ENCODE measurements at places on chromosomes 2 and 18.

DNA sequence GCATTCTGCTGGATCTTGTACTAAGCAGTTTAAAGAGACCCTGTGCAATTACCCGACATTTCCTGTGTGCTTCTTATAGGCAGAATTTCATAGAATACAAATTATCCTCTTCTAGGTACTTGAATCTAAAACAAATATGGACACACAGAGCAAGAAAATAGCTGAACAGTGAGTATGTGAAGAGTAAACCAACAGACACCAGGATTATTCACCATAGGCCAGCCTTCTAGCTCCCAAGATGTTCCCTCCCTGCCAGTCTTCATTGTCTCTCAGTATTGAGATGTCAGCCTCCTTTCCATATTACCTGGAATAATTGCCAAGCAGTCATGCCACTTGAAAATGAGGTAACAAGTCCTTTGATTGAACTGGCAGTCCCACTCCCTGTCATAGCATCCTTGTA, 187.1 kb downstream of the PTPRM start:
- no peak for DNase-seq

DNA sequence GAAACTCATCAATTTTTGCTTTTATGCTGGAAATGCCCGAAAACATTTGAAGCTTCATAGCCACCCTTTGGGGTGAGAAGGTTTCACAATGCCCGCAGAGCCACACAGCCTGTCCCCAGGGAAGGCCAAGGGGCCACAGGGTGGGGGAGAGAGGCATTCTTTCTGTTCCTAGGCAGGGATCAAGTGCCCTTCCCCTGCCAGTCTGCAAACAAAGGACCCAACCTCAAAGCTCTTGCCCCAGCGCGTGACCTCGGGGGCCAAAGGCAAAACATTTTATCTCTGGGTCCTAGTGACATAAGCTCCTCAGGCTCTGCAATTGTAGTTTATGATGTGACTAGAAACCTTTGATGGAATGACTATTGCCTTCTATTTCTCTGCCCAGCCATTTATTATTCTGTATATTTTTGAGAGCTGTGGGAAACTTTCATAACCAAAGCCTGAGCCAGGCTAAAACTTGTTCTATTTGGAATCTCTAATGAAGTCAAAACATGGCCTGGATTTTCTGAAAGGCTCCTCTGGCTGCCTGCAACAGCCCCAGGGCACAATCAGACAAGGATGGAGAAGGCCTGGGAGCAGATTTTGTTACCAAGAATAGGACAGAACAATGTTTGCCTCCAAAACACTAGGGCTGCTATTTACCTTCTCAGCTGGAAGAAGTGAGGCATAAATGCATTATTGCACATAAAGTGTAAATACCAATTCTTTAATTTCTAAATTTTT, 137.2 kb upstream of the KCTD1 start:
- no peak for DNase-seq

GRCh38 chr18:8620845-8621244, 11.6 kb downstream of the RAB12 start:
- DNase-seq: no peak

- no peak for DNase-seq
Observed at GRCh38 chr2:199449455-199449854, 8.3 kb downstream of the SATB2 start.

DNA sequence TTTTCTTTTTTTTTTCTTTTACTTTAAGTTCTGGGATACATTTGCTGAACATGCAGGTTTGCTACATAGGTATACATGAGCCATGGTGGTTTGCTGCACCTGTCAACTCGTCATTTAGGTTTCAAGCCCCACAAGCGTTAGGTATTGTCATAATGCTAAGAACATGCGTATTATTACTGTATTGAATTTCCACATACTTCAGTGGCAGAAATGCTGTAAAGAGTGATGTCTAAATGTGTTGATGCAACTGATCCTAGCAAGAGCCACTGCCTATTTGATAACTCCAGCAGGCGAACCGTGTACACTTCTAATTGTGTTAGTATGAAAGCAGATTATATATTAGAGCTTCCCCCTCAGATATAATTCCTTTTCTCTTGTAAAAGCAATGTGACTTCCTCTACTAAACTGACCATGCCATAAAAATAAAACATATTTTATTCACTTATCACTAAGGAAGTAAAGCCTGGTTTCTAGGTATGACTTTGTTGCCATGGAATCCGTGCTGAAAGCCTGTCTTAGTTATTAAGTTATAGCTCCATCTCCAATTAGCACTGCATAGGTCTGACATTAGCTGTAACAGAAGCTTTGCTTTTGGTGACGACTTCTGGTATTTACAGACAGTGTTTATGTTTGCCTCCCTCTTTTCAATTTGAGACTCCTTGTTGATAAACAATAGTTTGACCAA, 280.0 kb downstream of the GALR1 start:
- DNase-seq: no peak

- DNase-seq: no peak
Observed at GRCh38 chr2:82301506-82301905, 1997.0 kb upstream of the LRRTM1 start.

GRCh38 chr2:11855064-11855760, 108.8 kb downstream of the LPIN1 start:
- no peak for DNase-seq

DNA sequence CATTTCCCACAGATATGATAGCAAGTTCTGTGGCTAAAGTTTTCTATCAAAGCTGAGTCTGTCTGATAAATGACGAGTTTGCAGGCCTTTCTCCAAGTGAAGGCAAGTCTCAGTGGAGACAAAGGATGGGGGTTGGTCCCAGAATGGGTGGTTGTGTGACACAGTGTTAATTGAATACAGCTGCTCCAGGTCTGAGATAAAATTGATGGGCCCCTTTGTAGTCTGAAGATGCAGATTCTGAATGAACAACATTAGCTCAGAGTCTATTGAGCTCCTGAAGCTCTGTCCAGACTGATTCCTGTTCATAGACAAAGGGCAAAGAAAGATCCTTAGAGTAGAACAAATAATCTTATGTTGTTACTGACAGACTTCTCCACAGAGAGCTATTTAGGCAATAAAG, 296.9 kb upstream of the CYRIA start:
- no peak for DNase-seq

DNA sequence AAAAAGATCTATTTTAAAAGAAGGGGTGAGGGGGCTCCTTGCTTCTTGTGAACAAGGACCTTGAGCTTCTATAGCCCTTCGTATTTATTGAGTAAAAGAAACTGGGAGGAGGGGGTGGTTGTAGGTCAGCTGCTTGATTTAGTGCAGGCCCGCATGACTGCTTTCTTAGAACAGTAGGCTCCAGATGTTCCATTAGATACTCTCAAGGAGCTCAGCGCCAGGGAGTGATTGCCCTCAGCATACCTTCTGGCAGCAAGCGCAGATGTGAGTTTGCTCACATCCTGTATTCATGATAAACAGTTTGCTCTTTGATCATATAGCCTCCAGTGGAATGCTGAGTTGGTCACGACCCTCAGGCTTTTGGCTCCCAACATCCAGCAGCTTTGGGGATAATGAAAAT, 108.9 kb upstream of the XPO1 start:
- no peak for DNase-seq

GRCh38 chr18:33010149-33010548, 237.3 kb upstream of the KLHL14 start:
- DNase-seq: no peak

GRCh38 chr2:32119161-32119560, 46.5 kb upstream of the SLC30A6 start:
- no peak for DNase-seq

- no peak for DNase-seq
Observed at GRCh38 chr2:190435031-190435670, 27.0 kb downstream of the MFSD6 start.

DNA sequence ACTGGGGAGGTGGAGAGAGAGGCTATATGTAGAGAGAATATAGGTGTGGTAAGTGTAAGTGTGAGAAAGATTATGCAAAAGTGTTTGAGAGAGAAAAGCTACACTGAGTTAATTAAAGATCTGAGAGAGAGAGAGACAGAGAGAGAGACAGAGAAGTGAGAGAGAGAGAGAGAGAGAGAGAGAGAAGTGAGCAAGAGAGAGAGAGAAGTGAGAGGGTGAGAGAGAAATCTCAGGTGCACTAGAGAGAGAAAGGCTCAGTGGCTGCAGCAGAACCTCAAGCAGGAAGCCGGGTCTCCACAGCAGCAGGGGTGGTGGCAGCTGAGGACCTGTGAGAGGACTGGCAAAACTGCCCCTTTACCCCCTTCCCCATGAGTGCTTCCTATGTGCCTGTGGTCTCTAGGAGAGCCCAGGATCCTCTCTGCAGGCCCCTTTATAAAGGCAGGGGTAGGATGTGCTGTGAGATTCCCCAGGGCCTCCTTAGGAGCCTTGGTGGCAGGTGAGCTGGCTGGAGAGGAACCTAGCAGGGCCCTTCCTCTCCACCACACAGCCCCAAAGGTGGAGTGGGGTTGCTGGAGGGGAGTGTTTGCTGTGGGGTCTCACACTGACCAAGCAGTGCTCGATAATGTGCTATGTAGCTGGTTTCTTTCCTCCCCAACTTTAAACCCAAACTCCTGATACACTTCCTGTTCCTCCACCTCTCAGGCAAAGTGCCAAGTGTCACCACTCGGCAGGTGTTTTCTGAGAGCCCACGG, 52.6 kb downstream of the SLC4A5 start:
- peak; percentile 37 for DNase-seq

GRCh38 chr2:112794131-112794733, 9.9 kb upstream of the IL1A start:
- DNase-seq: no peak

DNA sequence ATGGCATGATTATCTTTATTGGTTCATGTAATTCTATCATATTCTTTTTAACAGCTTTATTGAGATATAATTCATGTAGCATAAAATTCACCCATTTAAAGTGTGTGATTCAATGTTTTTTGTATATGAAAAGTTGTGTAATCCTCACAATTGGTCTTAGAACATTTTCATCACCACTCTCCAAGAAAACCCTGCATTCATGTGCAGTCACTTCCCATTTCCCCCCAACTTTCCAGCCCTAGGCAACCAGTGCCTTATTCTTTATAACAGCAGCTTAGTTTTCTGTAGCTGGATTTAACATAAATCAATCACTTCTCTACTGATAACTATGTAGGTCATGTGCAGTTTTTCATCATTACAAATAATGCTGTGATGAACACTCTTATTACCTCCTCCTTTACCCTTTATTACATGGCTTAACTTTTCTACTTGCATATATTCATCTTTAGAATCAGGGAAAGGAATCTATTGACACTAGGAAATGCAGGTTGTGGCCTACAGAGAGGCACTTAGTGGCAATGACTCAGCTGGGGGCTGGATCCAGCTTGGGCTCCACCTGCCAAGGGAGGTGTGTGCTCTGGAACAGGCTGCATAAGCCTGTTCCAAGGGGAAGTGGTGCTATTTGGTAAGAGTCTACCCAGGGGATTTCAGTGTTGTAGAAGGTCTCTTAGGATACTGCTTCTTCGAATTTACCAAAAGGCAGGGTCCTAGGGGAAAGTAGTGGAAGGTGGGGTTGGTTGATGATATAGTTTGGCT, 89.1 kb downstream of the ETAA1 start:
- no peak for DNase-seq

GRCh38 chr2:138104071-138104470, 139.8 kb downstream of the HNMT start:
- DNase-seq: no peak

DNA sequence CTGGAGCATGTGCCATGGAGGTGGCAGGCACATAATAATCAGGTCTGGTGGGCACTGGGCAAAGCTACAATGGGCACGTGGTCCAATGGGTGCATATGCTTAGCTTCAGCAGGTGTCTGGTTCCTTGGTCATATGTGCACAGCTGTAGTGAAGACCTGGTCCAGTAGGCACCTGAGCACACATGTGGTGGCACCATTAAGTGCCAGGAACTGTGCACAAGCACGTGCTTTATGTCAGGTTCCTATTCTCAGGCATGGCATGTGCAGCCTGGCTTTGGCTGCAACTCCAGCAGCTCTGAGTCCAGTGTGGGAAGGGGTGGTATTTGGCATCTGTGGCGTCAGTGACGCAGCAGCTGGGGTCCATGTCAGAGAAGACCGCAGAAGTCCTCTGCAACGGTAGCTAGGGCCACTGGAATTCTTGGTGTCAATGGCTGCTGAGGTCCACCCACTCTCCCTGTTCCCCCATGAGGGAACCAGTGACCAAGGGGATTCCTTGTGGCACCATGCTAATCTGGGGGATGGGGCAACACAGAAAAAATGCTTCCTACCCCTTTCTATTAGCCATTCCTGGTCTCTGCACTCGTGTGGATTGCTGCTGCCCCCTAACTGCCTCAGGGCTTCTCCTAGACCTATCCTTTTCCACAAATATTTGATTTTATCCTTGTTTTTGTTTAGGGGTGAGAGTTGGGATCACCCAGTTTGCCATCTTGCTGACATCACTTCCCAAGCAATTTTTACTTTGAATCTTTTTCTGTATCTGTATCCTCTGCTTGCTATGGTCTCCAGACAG, 262.9 kb upstream of the MAP2 start:
- no peak for DNase-seq

DNA sequence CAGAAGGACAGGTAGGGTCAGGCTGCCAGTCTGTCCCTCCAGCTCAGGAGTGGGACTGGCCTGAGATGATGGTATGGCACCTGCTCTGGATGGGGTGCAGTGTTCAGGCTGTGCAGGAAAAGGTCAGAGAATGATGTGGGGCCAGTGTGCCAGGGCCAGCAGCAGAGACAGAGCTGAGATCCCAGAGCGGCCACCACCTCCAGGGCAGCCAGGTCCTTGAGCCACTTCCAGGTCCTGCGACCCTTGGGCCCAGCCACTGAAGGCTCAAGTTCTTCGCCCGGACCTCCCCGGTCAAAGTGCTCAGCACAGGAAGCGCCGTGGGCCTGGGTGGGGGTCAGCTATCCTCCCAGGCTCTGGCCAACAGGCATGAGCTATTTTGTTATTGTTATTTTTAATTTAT, 12.1 kb upstream of the ARMC9 start:
- DNase-seq: no peak

- no peak for DNase-seq
Observed at GRCh38 chr2:234829074-234829455, 122.8 kb upstream of the SH3BP4 start.

DNA sequence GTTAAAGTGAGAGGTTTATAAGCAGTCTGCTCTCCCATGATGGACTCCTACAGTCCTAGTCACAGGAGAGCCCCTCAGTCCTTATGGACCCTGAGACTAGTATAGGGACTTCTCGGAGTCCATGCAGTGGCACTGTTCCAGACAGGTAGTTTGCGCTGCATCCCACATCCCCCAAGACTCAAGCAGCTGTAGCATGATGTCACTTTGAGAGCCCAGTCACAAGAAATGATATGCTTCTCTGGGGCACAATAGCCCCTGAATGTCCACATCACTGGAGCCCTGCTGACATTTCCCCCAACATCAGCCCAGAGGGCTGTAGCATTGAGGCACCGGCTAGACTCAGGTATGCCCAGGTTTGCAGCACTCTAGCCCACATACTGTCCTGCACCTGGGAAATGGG, 220.1 kb downstream of the OTX1 start:
- no peak for DNase-seq

DNA sequence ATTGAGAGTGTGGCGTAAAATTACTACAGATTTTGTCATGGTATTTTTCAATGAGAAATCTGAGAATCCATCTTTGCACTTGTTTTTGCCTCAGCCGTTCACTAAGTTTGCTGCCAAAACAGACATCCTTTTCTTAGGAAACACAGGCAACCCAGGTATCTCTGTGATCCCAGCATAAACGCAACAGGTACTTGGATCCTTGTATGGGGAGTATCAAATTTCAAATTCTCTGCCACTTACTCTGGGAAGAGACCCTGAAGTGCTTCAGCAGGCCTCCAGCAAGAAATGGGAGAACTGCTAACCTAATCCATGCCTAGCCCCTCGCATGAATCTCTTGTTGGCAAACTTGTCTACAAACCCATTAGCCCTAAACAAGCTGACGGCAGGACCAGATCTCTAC, 83.1 kb downstream of the BCL11A start:
- no peak for DNase-seq

- no peak for DNase-seq
Observed at GRCh38 chr2:174574657-174575056, 22.9 kb downstream of the WIPF1 start.

All from effector memory CD8-positive, alpha-beta T cell (primary cell).